Activated CD8-positive, alpha-beta memory T cell treated with anti-CD3 and anti-CD28 coated beads for 24 hours (primary cell): ENCODE measurements at places on chromosomes 13 and 19.

- DNase-seq = no peak
These were observed 225.6 kb downstream of the RAP2A start for GRCh38 chr13:97659602-97660001.

- peak; percentile 57 for DNase-seq
These were observed 50.7 kb upstream of the PNMA8B start for GRCh38 chr19:46546194-46546896.

DNA sequence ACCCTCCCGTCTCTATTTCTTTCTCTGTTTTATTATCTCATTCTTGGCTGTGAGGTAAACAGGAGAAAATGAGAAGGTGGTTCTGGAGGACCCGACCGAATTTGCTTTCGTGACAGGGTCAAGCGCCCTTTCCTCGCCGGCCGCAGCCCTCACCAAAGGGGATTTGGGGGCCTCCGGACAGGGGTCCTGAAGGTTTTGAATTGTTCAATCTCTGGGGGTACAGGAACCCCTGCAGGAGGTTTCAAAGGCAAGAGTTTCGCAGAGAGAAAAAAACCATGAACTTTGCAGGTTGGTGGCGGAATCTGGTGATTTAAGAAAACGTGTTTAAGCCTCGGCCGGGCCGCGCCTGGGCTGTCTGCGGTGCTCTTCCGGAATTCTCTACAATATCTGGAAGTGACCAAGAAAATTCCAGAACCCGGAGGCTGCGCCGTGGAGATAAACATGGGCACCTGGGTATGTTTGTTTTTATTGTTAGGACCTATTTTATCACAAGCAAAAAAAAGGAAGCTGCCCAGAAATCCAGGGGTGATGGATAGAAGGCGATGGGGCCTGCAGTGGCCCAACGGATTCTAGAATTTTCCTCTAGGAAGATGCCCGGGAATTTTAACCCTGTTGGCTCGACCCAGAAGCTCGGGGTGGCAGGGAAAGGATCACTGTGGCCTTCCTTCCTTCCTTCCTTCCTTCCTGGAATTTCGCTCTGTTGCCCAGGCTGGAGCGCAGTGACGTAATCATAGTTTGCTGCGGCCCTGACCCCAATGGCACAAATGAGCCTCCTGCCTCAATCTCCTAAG is 14.2 kb upstream of the PTBP1 start:
- no peak for DNase-seq

DNA sequence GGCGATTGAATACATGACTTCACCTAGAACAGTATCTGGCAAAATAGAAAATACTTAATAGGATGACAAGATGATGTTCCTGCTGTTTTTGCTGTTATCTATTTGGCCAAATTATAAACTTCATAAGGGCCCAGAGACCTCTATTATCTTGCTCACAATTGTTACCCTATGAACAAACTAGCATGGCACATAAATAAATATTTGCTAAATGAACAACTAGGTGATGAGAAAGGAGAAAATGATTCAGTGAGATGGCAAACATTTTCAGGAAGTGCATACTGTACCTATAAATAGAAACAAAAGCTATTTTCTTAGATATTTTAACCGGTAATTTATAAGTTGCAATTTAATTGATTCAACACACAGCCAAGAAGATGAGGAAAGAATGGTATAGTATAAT is 78.4 kb downstream of the FAM216B start:
- DNase-seq = no peak

- DNase-seq = no peak
These were observed 811 bp upstream of the ZNF8 start for GRCh38 chr19:58277748-58278540.

DNA sequence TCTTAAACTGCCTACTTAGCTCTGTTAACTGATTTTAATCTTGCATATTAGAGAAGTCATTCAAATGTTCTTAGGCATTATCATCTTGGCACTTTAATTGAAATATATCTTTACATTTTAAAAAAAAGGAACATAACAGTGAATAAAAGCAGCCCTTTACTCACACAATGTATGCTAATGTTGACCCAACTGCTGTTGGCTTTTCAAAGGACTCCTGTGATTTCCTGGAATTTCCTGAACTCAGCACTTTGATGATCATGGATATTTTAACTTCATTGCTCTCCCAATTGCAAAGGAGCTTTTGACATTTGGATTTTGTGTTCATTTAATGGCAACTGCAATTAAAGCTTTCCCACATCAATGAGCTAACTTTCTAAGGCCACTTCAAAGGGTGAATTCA is 1230.3 kb downstream of the DIAPH3 start:
- DNase-seq = no peak

GRCh38 chr19:41328842-41329225 is 18.9 kb downstream of the CCDC97 start:
- DNase-seq = no peak

DNA sequence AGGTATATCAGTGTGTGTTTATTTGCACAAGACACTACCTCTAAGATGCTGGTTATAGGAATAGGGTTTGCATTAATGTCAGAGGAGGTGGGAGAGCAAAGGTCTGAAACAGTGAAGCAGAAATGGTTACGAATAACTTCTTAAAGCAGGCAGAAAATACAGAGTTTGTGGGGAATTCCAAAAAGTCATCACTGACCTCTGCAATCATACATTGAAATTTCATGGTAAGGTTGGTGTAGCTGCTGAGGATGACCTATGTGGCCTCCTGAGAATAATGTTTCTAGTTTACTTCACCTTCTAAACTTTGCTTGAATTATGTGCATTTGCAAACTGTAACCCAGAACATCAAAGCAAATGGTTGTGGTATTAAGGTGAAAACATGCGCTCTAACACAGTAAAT is 280.1 kb downstream of the PCDH20 start:
- DNase-seq = no peak

GRCh38 chr19:391726-392374 is 17.1 kb downstream of the C2CD4C start:
- DNase-seq = no peak

GRCh38 chr13:30837227-30838159 is 68.6 kb upstream of the MEDAG start:
- DNase-seq = no peak

GRCh38 chr19:8445488-8446001 is 770 bp downstream of the HNRNPM start:
- DNase-seq = peak; percentile 76

DNA sequence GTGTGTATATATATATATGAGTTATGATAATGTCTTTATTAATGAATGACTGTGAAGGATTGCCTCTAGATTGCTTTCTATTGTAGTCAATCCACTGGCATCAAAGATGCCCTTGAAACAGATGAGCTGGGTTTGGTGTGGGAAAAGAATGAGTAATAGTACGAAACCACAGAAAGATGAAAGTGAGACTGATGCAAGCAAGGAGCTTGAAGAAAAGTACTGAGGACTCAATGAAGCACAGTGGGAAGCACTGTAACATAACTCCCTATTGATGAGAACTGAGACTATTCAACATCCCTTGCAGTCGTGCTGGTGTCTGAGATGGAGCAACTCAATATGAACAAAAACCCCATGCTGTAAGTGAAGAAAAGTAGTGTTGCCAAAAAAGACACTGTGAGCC is 1794.2 kb downstream of the SLITRK5 start:
- no peak for DNase-seq

DNA sequence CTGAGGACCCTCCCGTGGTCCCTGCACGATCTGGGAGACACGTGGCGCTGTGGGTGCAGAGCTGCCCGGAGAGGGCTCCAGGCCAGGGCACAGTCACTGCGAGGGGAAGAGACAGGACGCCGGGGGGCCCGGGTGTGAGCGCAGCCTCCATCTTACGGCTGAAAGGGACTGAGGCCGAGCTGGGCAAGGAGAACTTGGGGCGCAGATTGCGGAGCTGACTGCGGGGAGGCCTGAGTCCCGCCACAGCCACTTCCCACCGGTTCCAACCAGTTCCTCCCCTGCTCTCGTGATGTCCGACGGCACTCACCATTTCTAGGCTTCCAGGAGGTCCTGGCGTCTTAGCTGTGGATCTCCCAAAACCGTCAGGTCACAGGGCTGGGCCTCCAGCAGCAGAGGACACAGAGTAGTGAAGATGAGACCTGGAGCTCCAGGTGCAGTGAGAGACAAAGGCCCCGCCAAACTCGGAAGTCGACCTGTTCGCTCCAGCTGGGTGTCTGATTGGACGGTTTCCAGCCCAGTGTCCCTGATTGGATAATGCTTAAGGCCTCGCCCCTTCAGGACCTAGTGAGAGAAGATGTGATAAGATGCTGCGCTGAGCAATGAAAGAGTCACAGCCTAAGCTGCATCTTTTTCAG is 4.8 kb upstream of the ZNF253 start:
- DNase-seq = peak; percentile 68

DNA sequence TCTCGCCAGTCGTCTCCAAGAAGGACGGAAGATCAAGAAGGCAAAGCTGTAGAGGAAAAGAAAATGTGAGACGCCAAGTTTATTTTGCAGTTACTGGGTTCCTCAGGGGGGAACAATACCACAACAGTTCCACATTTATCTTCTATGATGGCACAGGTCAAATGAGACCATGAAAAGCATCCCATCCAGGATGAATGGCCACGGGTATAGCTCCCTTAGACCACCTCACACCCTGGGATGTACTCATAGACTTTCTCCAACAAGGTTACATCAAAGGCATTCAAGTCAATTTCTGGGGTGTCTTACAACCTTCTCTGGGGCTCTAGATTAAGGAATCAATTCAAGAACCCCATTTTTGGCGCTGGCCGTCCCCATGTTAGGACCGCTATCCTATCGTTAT is 4.5 kb downstream of the PEG3 start:
- no peak for DNase-seq

- DNase-seq = no peak
These were observed 11.4 kb upstream of the LTBP4 start for GRCh38 chr19:40589591-40590429.

GRCh38 chr13:44044547-44045179 is 165.0 kb downstream of the LACC1 start:
- no peak for DNase-seq

- DNase-seq = no peak
These were observed 9.7 kb upstream of the MEF2B start for GRCh38 chr19:19179548-19180441.

DNA sequence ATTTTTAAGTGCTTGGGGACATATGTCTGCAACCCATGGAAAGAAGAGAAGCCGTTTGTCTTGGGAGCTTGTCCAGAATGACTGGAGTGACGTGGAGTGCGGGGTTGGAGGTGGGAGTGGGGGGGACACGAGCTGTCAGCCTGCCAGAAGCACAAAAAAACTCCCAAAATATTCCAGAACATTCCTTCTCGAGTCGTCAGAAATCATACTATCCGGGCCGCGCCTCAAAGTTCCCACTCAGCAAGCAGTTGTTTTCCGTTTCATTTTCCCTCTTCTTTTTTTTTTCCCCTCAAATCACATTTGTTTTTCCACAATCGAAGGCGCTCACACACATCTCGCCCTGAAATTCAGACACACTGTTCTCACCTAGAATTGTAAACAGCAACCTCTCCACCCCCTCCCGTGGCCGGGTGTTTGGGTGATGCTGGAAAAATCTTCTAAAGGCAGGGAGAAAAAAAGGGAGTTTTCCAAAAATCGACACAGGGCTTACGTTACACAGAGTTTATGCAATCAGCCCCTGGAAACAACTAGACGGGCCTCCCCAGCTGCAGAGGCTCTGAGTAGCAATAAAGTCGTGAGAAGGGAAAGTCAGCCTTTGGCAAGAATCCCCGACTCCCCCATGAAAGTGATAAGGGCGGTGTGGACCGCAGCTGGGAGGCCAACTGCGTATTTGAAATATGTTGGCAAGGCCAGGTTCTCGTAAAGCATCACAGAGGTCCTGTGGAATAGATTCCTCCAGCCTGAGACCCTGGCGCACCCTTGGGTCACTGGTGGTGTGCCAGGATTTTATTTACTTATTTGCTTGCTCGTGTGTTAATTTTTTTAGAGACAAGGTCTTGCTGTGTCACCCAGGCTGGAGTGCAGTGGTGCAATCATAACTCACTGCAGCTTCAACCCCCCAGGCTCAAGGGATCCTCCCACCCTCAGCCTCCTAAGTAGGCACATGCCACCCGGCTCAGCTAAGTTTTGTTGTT is 31.2 kb upstream of the KLF2 start:
- DNase-seq = no peak

- no peak for DNase-seq
These were observed 6.0 kb downstream of the KLK6 start for GRCh38 chr19:50963381-50963780.

DNA sequence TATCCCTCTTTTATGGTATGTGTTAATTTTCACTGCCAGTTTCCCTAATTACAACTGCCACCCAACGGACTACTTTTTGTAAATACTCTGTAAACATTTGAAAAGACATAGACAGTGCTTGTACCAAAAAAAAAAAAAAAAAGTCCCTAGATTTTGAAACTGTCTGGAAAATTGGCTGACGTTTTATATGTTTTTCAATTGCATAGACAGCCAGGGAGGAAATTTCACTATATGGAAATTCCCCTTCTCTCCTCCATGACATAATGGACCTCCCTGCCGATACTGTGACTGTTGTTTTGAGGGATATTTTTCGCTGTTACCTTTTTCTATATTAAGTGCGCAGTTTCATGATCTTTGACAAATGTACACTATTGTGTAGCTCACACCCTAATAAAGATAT is 43.4 kb downstream of the C13orf42 start:
- no peak for DNase-seq

- no peak for DNase-seq
These were observed 115.8 kb downstream of the ZIC5 start for GRCh38 chr13:99855526-99856420.

- DNase-seq = no peak
These were observed 141.7 kb upstream of the SERP2 start for GRCh38 chr13:44231786-44232516.

- no peak for DNase-seq
These were observed 213.9 kb upstream of the SERP2 start for GRCh38 chr13:44159633-44160279.

DNA sequence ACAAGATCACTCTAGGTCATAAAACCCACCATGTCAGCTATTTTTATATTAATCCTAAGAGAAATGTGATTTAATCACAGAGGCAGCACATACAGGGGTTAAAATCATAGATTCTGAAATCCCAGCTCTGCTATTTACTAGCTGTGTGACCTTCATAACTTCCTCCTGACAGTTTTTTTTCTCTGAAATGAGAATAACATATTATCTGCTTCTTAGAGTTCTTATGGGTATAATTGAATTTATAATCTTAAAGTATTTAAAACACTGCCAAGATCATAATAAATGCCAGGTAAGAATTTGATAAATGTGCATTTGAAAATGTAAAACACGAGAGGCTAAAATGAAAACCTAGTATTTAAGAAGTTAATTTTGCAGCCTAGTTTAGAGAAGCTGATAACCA is 722.9 kb downstream of the SLITRK6 start:
- DNase-seq = no peak
